NAMALWA (cell line): ENCODE measurements at places on chromosomes 2 and 18.

DNA sequence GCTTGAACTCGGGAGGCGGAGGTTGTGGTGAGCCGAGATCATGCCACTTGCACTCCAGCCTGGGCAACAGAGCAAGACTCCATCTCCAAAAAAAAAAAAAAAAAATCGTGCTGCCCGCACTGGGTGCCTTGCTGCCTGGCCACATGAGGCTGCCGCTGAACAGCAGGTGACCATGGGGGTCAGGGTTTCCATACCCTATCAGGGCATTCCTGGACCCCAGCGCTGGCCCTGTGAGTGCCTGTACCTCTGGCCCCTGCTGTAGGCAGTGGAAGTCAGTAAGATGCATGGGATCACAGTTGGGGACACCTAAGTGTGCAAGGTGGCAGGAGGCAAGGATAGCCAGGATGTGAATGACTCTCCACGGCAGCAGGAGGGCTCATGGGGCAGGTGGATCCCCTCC lies 18.9 kb downstream of the SAG start:
- DNase-seq, result no peak

DNA sequence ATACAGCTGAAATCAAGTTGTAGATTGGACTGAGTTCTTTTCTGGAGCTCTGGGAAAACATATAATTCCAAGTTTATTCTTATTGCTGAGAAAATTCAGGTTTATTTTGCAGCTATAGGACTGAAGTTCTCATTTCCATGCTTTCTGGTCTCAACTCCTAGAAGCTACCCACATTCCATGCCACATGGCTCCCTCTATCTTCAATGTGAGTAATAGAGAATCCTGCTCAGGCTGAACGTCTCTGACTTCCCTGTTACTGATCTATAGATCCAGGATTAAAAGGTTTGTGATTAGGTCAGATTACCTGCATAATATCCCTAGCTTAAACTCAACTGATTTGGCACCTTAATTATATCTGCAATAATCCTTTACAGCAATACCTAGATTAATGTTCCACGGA lies 453.8 kb upstream of the MC4R start:
- no peak for DNase-seq

DNA sequence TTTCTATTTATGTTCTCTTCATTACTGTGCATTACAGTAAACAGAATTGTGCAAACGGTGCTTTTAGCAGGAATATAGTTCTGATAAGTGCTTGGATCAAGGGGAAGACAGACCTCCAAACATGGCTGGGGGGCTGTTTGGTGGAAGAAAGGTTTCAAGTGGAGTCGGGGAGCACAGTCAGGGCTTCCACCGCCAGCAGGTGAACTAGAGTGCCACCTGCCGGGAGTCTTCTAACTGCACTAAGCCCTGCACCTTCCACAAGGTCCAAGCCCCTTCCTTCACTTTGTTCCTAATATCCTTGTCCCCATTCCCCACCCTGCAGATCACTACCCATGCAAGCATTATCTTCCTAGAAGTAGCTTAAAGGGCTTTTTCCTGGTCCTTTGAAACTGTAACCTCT lies 11.1 kb downstream of the ONECUT2 start:
- DNase-seq, result peak; percentile 52

DNA sequence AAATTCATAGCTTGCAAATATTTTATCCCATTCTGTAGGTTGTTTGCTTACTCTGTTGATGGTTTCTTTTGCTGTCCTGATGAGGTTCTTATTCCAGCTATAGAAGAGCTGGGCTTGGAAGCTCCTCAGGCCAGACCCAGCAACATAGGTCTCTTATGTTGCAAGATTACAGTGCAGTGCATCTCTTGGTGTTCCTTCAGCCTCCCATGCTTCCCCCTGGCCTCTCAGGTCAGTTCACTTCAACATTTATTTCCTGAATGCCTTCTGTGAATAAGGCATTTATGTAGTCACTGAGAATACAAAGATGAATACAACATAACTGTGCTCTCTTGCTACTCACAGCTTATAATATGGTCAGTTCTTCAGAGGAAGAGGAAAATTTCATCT lies 179.0 kb upstream of the SLC39A10 start:
- no peak for DNase-seq

GRCh38 chr2:40043191-40043590 lies 264.1 kb upstream of the THUMPD2 start:
- no peak for DNase-seq

DNA sequence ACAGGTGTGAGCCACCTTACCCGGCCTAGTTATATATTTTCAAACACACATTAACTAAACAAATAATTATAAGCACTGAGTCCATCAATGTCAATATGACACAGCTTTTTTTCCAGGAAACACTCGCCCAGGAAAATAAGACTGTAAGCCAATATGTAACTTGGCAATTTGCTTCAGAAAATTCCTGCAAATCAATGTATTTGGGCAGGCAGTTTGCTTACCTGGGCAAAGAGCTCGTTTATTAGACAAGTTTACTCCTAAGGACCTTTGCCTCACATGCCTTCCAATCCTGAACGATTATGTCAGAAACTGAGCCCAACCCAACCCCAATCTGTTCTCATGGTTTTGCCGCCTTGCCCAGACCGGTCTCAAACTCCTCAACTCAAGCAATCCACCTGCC lies 34.7 kb upstream of the NDUFV2 start:
- DNase-seq, result no peak

DNA sequence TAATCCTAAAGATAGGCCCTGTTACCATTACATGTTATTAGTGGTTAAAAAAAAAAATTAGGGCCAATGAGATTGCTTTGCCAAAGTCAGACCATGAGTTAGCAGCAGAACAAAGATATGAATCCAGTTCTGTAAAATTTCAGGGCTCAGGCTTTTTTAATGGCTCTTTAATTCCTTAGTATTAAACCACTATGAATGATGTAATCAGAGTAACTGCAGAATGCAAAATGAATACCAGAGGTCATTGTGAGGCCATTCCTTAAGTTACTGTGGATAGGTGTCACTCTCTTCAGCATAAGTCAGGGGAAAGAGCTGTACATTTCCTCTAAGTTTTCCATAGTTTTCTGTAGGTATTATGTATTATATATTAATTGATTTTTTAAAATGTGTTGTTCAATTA lies 42.2 kb upstream of the TBR1 start:
- DNase-seq, result no peak

DNA sequence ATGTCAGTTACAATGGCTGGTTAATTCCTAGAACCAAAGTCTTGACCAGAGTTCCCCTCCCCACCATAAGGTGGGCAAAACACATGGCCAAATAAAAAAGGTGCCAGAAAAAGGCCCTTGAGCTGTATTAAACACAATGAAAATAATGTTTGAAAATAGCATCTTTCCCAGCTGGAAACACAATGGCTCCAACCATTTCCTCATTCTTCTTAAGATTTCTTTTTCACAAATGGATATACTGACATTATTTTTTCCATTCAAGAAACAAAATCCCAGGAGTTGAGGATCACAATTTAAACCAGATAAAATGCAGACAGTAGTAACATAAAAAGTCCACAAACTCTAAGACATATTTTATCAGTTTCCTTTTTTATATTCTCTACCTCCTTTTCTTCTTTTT lies 143.8 kb downstream of the EXOC6B start:
- no peak for DNase-seq

DNA sequence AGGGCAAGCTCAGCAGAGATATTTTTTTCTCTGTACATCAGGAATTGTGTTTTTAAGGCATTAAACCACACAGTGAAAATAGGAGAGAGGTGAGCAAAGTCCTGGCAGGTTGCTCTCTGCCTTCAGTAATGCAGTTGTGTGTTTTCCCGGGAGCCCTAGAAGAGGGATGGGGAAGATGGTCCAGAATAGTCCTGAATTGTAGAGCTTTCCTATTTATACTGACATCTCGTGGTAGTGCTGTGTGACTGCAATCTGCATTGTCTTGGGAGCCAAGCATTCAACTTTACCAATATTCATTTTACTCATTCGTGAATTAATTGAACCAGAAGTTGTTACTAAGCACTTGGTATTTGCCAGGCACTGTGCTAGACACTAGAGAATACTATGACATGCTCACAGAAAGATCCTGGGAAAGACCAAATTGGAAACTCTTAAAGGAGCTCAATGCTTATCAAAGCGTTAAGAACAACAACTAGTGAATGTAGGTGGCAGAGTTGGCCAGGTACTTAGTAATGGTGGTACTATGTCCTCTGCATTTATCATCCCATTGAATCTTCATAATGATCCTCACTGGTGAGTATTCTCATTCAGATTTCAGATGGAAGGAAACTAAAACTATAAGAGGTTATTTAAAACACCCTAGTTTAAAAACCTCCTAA lies 214.6 kb downstream of the TRIB2 start:
- DNase-seq, result peak; percentile 38
